Prostate gland (tissue), 2 donors: ENCODE measurements at places on chromosomes 6 and 20. TPM values are rescaled to one million over a fixed set of nuclear protein-coding genes. Genes with fewer than 3 reads are reported as not detected.

DNA sequence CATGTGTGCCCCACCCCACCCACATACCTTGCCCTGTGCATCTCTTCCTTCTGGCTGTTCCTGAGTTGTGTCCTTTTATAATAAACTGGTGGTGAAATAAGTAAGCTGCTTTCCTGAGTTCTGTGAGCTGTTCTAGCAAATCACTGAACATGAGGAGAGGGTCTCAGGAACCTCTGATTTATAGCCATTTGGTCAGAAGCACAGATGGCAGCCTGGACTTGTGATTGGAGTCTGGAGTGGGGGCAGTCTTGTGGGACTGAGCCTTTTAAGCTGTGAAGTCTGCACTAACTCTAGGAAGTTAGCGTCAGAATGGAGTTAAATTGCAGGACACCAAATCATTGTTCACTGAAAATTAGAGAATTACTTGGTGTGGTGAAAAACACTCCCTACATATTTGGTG is 245.4 kb downstream of the LRFN2 start:
- H3K27me3 ChIP-seq: peaks cover 4% of the 10 kb centered on the region
- H3K4me3 ChIP-seq: no peak overlapping the region
- H3K27ac ChIP-seq: no peak overlapping the region
- no peak for DNase-seq

- H3K4me1 ChIP-seq: no peaks in the 10 kb centered on the region
- no peak for DNase-seq
- H3K27me3 ChIP-seq: no peaks in the 10 kb centered on the region
- no peak overlapping the region for H3K4me3 ChIP-seq
- H3K27ac ChIP-seq: no peak overlapping the region
Observed at GRCh38 chr20:13825465-13825864, 40.6 kb downstream of the NDUFAF5 start.

DNA sequence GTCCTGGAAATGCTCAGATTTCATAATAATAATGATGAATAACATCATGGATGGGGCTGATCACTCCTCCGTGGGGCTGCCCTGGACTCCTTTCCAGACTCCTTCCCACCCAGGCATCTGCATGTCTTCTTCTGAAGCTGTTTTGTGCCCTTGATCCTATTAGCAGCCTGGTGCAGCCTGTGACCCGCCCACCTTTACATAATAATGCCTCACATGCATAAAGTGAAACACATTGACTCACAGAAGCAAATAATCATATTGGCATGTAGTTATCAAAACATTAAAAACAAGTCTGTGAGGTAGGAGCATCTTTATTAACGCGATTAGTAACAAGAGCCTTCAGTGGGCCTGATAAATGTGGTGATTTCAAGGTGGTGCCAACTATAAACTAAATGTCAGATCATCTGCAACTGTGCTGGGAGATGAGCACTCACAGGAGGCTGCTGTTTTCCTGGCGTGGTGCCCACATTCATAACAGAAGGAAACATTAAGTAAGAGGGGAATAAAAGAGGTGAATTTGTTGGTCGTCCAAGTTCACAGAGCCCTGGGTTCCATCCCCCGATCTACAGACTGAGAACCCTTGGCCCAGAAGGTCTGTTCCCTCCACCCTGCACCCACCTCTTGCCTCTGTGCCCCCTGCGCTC is 344.7 kb downstream of the CDH4 start:
- no peak overlapping the region for H3K4me3 ChIP-seq
- no peaks in the 10 kb centered on the region for H3K4me1 ChIP-seq
- H3K27me3 ChIP-seq: peaks cover 4% of the 10 kb centered on the region
- no peak overlapping the region for H3K27ac ChIP-seq

The ERVFRD-1 gene
- total RNA-seq: not detected

DNA sequence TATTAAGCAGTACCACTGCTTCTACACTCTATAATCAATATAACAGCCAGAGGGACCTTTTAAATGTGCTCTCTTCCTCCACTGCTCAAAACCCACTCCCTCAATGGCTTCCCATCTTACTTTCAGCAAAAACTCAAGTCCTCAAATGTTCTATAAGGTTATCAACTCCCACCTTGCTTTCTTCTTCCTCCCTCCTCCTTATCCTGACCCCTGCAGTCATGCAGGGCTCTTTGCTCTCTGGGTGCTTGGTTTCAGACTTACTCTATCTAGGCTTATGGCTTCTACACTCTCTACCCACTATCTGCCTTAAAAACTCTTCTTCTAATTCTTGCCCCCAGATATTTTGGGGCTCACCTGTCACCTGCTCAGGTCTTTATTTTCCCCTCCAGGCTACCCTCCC is 5.3 kb downstream of the ARHGAP18 start:
- H3K27ac ChIP-seq: no peak overlapping the region
- H3K27me3 ChIP-seq: no peaks in the 10 kb centered on the region
- H3K4me1 ChIP-seq: no peaks in the 10 kb centered on the region
- DNase-seq: no peak
- no peak overlapping the region for H3K4me3 ChIP-seq

DNA sequence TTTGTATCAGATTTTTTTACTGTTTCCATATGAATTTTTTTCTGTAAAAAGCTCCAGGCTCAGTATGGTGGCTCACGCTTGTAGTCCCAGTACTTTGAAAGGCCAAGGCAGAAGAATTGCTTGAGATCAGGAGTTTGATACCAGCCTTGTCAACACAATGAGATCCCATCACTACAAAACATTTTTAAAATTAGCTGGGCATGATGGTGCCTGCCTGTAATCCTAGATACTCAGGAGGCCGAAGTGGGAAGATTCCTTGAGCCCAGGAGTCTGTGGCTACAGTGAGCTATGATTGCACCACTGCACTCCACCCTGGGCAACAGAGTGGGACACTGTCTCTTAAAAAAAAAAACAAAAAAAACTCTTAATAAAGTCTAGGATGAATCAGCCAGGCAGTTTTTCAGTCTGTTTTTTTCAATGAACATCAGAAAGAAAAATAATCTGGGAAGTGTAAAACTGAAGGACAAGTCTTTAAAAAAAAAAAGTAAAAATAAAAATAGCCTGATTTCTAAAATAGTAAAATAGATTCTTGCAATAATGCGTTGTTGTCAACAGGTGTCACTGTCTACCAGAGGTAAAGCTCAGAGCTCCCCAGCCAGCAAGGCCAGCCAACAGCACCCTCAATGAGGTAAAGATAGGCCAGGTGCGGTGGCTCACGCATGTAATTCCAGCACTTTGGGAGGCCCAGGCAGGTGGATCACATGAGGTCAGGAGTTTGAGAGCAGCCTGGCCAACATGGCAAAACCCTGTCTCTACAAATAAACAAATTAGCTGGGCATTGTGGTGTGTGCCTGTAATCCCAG is 9.3 kb upstream of the ATG5 start:
- no peak overlapping the region for H3K27ac ChIP-seq
- DNase-seq: peak; percentile 30
- no peaks in the 10 kb centered on the region for H3K27me3 ChIP-seq
- H3K4me3 ChIP-seq: no peak overlapping the region
- H3K36me3 ChIP-seq: no peaks in the 10 kb centered on the region

The ULBP3 gene
- not detected for total RNA-seq

GRCh38 chr6:72863131-72863530 is 241.3 kb downstream of the KCNQ5 start:
- no peaks in the 10 kb centered on the region for H3K36me3 ChIP-seq
- H3K4me3 ChIP-seq: no peak overlapping the region
- H3K27me3 ChIP-seq: no peaks in the 10 kb centered on the region
- DNase-seq: no peak
- no peak overlapping the region for H3K27ac ChIP-seq

The HRH3 gene
- 0.51 TPM for total RNA-seq

- DNase-seq: no peak
- H3K27ac ChIP-seq: no peak overlapping the region
- no peaks in the 10 kb centered on the region for H3K36me3 ChIP-seq
- no peak overlapping the region for H3K4me3 ChIP-seq
- no peaks in the 10 kb centered on the region for H3K4me1 ChIP-seq
Observed at GRCh38 chr6:99362678-99363268, 13.3 kb upstream of the FAXC start.

The SLC16A10 gene
- total RNA-seq: 11.5 TPM

The MUCL3 gene
- not detected for total RNA-seq

The TNF gene
- total RNA-seq: 0.23 TPM

The PROKR2 gene
- total RNA-seq: not detected

The SLC22A2 gene
- not detected for total RNA-seq

- no peak overlapping the region for H3K4me3 ChIP-seq
- no peak for DNase-seq
- H3K4me1 ChIP-seq: peaks cover 4% of the 10 kb centered on the region
- no peak overlapping the region for H3K27ac ChIP-seq
Observed at GRCh38 chr6:114055349-114055748, 84.4 kb upstream of the HDAC2 start.

DNA sequence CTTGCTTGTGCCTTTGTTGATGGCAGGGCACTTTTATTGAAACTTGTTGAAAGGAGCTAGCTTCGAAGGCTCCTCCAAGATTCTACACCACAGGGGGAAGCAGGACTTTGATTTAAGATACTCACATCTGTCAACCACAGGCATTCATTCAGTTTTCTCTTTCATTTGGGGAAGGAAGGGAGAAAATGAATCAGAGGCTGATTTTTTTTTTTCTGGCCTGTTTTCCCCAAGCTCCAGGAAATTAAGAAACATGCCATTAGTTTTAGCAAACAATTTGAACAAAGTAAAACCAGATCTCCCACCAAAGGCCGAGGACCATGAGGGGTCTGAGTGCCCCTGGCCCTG is 8.7 kb upstream of the APCDD1L start:
- no peaks in the 10 kb centered on the region for H3K4me1 ChIP-seq
- H3K36me3 ChIP-seq: no peaks in the 10 kb centered on the region
- H3K27ac ChIP-seq: no peak overlapping the region
- H3K27me3 ChIP-seq: no peaks in the 10 kb centered on the region
